ENCODE measurements at places on chromosomes 2 and 18.

- DNase-seq, result no peak
These were observed 9.1 kb downstream of the SMAD7 start for GRCh38 chr18:48941672-48942071.

- peak; percentile 97 for DNase-seq
These were observed 1.8 kb upstream of the NFATC1 start for GRCh38 chr18:79393635-79394533.

DNA sequence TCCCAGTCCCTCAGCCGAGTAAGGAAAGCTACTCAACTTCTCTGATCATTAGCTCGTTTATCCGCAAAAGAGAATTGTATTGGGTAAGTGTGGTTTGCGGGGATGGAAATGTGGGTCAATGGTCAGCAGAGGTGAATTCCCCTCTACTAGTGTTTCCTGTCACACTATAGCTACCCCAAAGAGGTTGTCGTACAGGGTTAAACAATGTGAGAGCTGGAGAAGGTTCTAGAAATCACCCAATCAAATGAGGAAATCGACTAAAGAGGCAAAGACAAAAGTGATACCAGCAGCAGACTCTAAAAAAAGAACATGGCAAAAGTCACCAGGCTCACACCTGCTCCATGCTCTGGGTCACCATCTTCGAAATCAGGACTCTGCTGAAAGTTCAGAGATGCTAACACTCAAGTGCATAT, 144.7 kb upstream of the ITGA4 start:
- DNase-seq, result no peak

- DNase-seq, result no peak
These were observed 27.9 kb downstream of the ACSL3 start for GRCh38 chr2:222888716-222889115.

- peak; percentile 30 for DNase-seq
These were observed 697.4 kb upstream of the NXPH2 start for GRCh38 chr2:139477618-139478017.

GRCh38 chr2:31138037-31138962, at the start of gene GALNT14:
TSS of gene GALNT14 (minus strand) at chr2:31138440. CDS start at chr2:31138086, 354 bp downstream.
- peak; percentile 61 for DNase-seq

- DNase-seq, result peak; percentile 69
These were observed 81.1 kb downstream of the RTP5 start for GRCh38 chr2:241950413-241951315.

- no peak for DNase-seq
These were observed 40.5 kb downstream of the CNTNAP5 start for GRCh38 chr2:124065636-124066035.
